ENCODE measurements at places on chromosomes 5 and 9. TPM values are rescaled to one million over a fixed set of nuclear protein-coding genes. Genes with fewer than 3 reads are reported as not detected.

Gene BAAT
- total RNA-seq: 0.06 TPM

DNA sequence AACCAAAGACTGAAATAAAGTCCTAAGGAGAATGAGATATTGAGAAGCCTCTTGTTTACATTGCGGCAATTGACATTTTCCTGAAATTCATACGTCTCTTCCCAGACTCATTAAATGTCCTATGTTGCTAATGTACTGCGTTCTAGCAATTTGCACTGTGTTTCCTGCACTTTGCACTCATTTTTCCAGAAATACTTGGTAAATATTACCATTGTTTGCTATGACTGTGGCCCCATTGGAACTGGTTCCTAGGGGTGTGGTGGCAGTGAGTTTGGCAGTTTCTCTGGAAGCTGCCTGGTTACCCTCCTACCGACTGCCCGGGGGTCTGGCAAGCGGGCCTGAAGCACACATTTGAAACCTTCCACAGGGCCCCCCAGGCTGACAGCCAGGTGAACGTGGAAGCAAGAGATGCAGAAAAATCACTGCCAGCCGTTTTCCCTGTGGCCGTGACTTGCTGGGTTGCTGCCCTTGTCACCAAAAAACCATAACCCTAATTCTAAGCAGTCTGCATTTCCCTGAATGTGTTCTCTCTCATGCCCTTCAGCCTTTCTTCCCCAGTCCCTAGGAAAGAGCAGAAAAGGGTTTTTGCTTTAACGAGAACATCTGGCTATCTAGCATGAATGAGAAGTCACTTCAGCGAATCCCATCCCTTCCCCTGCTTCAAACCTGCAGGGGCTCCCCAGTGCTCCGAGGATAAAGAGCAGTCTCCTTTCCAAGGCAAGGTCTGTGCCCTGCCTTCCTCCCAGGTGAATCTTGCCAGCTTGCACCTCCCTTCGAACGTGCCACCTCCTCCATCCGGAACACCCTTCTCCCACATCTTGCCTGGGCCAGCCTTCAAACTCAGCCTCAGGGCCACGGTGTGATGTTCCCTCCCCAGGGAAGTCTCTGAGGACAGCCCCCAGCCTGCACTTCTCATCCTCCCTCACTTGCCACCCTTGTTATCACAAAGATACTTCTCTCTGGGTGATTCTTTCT lies 84.2 kb downstream of the AK8 start:
- DNase-seq: no peak

GRCh38 chr5:6480133-6481051 lies 31.7 kb downstream of the UBE2QL1 start:
- DNase-seq: no peak

DNA sequence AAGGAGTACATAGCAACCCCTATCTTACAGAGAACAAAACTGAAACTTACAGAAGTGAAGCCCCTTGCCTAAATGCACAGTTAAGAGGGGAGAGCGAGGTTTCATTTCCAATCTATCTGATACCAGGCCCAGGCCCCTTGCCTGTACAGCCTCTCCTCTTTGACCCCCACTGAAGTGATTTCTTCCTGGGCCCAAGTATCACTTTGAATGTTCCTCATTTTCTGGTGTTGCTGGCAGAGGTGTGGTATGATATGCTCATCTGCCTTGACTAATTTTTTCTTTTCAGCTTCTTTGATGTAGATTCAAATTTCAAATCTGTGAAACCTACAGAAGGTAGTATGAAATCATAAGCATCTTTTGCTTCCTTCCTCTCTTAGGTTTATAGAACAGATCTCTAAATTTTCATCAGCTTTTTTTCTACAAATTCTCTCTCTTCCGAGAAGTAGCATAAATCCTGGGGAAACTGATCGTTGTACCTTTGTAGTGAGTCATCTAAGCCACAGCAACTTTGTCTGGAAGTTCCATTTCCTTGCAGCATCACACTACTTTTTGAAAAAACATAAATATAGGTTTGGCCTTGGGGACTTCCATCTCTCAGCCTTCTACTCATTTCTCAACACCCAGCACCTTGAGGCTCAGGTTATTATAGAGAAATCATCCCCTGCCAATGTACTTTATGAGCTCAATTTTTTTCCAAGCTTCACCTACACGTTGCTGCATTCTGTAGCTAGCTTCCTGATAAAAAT lies 402.4 kb upstream of the PTGER4 start:
- DNase-seq: no peak

DNA sequence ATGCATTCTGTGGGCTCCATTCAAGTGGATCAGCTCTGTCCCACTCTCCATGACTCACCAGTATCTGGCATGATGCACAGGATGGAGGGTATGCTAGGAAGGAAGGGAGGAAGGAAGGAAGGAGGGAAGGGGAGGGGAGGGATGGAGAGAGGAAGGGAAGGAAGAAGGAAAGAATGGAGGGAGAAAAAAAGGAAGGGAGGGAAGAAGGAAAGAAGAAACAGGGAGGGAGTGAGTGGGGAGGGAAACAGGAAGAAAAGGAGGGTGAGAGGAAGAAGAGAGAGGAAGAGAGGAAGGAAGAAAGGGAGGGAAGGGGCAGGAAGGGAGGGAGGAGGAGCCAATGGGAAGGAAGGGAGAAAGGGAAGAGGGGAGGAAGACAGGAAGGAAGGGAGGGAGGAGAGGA lies 5.3 kb upstream of the BARHL1 start:
- no peak for DNase-seq

Gene MARVELD2
- 0.26 TPM for total RNA-seq

Gene SPDL1
- total RNA-seq: 154 TPM

Gene SOX30
- not detected for total RNA-seq

- peak; percentile 5 for DNase-seq
These were observed 98.1 kb downstream of the DIRAS2 start for GRCh38 chr9:90544488-90544887.

DNA sequence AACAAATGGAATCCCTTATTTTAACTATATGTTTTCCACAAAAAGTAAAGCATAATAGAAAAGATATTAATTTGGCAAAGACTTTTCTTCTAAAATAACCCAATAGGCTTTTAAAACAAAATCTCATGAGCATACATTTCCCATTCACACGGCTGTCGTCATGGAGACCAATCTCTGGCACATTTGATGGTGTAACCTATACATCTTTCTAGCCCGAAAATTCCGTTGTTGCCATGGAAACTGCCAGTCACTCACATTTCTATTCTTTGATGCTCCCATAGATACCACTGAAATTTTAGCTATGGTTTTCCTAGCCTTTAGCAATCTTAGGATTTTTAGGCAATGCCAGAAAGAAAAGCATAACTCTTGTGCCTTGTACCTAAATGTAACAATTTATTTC lies 262.9 kb upstream of the TRPM3 start:
- no peak for DNase-seq

- DNase-seq: no peak
These were observed 46.4 kb downstream of the BARX1 start for GRCh38 chr9:93908591-93909241.

Gene ANKRD20A1
- total RNA-seq: not detected

Gene TEX48
- not detected for total RNA-seq

GRCh38 chr5:134541736-134542376 lies 16.4 kb downstream of the JADE2 start:
- DNase-seq: no peak

Gene TMEM215
- total RNA-seq: not detected

DNA sequence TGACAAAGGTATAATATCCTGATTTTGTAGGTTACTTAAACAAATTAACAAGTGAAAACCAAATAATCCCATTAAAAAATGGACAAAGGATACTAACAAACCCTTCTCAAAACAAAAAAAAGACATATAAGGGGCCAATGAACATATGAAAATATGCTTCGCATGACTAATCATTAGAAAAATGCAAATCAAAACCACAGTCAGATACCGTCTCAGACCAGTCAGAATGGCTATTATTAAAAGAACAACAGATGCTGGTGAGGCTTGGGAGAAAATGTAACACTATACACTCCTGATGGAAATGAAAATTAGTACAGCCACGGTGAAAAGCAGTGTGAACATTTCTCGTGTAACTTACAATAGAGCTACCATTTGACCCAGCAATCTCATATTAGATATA lies 1542.2 kb upstream of the CDH9 start:
- peak; percentile 87 for DNase-seq

GRCh38 chr5:139019880-139020279 lies 144.7 kb upstream of the LRRTM2 start:
- no peak for DNase-seq

DNA sequence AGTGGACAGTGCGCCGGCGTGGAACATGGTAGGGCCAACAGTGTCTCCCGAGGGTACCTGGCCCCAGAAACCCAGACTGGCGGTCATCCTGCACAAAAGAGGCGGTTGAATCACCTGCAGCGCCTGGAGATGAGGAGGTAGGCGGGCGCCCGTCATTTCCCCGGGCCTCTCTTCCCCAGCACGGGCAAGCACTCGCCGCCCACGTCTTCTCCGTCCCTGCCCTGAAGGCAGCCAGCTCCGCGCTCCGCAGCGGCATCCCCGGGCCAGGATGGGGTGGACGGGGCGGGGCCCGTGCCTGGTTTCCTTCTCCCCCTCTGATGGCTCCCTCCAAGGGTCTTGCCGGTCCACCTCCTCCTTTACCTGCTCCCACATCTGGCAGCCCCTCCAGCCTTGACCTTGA lies 27.1 kb upstream of the N4BP3 start:
- no peak for DNase-seq

Gene AUH
- 11.5 TPM for total RNA-seq

DNA sequence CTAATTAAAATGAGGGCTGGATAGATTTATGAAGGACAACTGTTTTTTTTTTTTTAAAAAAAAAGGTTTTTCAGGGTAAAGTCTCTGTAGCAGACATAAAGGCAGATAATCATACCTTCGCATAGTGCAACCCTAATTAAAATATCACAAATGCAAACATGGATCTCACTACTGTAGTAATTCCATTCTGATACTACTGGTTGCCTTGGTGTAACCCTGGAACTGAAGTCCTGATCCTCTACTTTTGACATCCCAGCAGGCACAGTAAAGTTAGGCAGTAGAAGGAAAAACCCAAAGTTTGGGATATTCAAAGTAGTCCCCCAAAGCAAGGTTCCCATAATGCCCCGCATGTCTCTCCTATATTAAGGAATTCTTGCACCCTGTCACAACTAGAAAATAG lies 19.6 kb downstream of the RFX3 start:
- no peak for DNase-seq

- DNase-seq: no peak
These were observed 25.1 kb upstream of the CARTPT start for GRCh38 chr5:71693828-71694427.

Gene TAF11L10
- total RNA-seq: not detected

Measured in LHCN-M2 (cell line).